ENCODE measurements at places on chromosomes 3 and 15.

- DNase-seq = no peak
Observed at GRCh38 chr3:27590437-27591298, 106.5 kb upstream of the SLC4A7 start.

DNA sequence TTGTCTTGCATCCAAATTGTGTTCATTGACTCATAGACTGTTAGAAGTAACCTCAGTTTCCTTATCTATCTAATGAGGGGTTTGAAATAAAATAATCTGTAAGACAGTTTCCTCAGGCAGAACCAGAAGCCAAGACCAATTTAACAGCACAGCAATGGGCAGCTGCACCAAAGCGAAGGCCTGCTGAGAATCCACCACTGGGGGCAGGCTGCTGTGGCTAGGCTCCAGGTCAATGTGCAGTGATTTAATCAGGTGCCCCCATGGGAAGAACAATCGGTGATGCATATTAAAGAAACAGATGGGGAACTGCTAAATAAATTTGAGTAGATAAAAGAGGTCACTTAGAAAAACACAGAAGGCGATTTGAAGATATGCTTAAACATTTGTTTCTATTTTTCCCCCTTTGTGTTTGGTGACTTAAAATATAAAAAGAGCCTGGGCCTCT is 28.0 kb upstream of the TMOD3 start:
- DNase-seq = no peak

DNA sequence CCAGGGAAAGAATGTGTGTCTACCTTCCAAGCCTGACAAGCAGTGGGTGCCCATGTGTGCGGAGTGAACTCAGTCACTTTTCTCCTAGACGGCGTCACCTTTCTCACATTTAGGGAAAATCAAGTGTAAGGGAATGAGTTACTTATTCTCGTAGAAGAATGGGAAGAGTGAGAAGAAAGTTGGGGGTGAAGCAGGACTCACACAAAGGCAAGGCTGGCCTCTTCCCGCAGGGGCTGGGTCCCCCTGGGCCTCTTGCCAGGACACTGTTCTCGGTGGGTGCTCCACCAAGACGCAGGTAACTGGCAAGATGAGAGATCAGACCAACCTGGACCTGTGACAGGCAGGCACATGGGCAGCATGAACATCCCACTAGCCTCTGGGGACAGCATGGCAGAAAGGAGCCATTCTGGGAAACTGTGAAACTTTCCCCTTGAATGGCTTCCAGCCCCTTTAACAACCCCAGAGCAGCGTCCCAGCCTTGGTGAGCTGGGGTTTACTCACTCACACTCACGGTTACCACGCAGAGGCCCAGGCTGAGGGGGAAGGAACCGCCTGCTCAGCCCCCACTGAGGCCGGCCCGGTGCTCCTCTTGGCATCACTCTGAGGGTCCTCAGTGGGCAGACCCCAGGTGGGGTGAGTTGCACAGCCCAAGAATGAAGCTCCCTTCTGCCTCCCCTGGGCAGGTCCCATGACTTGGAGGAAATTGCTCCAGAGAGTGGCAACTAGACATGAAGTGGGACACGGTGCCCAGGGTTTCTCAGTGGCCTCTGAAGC is 15.0 kb upstream of the SRP14 start:
- no peak for DNase-seq

- peak; percentile 28 for DNase-seq
Observed at GRCh38 chr15:57025264-57025926, 107.0 kb downstream of the TCF12 start.

GRCh38 chr3:98530676-98531075 is 1.1 kb upstream of the GPR15 start:
- DNase-seq = no peak

DNA sequence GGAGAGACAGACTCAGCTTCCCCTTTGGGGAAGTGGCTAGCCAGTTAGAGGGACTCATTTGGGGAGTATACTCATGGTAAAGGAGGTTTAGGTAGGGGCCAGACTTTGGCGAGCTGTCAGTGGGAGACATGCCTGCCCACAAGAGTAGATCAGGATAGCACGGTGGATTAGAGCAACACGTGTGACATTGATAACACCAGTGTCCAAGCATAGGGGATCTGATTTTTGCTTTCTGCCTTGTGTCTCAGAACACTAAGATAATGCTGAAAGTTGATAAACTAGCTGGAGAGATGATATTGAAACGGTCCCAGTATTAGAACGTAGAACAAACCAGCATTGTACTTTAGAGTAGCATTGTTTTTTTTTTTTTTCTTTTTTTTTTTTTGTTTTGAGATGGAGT is 25.9 kb downstream of the MAP6D1 start:
- no peak for DNase-seq

DNA sequence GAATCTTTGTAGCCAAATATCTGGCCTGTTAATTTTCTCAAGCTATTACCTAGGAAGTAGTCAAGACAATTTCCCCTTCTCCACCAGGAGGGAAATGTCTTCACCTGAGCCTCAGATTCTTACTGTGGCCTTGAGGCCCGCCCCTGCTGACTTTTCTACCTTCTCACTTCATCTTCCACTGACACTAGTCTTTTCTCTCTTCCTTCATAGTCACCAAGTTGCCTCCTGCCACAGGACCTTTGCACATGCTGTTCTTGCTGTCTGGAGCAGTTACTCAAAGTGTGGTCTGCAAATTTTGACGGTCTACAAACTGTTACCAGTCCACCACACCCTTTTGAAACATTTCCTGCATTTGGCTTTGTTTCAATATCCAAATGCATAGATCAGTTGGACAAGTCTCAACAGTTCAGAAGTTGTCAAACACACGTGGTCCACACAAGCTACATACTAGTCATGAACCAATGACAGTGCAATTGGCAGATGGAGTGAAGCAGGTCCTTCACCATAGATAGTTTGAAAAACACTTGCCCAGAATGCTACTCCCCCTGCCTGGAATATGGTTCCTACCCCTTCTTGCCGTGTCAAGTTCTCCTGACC is 100.5 kb downstream of the OSBPL10 start:
- no peak for DNase-seq

GRCh38 chr3:109275702-109276293 is 40.5 kb downstream of the DPPA2 start:
- DNase-seq = peak; percentile 4

DNA sequence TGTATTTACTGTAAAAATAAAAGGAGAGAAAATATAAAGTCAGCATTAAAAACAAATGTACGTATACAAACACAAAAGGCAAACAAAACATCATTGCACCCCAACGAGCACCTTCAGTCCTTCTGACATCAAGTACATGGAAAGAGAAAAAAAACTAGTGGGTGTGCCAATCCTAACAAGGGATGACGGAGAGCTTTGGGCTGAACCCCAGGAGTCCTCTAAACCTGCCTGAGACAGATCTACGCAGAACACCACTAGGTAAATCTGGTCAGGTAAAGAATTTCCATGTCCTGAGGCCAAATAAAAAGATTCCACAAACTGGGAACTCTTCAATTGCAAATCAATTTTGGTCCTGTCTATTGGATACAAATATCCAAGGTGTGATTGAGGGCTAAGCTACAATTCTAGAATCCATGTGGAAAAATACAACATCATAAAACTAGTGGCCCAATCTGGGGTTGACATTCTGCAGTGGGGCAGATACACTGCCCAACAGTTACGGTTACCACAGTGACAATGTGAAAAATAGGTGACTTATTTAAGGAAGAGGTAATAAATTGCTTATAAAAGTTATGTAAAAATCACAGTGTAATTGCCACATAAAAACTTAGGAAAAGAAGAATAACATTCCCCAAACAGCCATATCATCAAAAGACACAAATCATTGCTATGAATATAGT is 14.2 kb downstream of the IFT80 start:
- no peak for DNase-seq

All from GM04504 (cell line).